ENCODE measurements at places on chromosomes 1 and 21.

DNA sequence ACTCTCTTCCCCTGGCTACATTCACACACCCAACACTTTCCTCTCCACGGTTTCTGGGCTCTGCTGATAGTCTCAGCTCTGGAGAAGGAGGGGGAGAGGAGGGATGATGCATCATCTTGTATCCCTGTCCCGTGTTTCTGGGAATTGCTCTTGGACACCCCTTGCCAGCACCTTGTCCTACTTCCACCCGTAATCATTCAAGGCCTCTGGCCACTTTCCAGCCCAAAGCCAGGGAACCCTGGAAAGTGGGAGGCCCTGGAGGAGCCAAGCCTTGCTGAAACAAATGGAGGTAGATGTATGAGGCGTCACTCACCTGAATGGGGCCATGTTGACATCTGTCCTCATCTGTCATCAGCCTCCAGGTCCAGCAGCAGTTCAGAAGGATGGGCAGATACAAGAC lies 4.4 kb downstream of the PLEKHO1 start:
- DNase-seq = no peak

DNA sequence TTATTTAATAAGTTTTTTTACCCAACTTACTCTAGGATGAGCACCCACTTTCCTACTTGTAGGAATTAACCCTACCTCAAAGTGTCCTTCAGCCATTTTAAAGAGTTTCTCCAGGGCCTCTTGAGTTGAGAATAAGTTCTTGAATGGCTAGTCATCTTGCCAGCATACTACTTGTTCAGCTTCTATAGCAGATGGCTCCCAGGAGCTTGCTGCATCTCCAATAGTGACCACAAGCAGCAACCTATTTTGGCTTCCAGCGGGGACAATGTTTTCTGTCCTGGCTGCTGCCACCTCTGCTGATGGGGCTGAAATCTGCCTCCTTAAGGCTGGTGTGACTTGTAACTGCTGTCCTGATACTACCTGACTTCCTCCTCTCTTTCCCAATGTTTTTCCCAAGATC lies 20.8 kb upstream of the PIK3R3 start:
- no peak for DNase-seq

DNA sequence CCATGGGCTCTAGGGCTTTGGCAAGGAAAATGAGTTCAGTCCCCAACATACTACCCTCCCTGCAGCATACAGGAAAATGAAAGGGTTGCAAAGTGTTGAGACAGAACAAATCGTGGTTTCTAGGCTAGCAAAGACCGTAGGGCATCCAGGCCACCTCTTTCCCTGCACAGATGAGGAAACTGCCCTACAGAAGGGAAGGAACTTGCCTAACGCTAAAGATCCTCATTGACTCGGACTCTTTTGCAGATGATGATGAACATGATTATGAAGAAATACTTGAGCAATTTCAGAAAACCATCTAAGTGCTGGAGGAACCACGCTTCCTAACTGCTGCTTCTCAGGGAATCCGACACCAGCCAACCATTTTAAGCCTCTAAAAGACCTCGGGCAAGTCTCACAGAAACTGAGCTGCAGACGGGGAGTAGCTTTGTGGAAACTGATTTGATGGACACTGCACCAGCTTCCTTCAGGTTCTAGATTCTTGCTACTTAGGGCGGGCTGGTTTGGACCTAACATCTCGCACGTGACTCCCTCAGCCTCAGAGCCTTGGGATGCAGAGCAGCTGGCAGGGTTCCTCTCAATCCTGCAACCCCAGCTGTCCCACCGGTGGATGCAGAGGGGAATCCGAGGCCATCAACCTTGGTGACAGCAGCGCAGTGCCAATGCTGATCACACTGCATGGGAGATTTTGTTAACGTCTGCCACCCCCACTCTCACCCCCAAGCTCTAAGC lies 13.4 kb downstream of the THEMIS2 start:
- no peak for DNase-seq

DNA sequence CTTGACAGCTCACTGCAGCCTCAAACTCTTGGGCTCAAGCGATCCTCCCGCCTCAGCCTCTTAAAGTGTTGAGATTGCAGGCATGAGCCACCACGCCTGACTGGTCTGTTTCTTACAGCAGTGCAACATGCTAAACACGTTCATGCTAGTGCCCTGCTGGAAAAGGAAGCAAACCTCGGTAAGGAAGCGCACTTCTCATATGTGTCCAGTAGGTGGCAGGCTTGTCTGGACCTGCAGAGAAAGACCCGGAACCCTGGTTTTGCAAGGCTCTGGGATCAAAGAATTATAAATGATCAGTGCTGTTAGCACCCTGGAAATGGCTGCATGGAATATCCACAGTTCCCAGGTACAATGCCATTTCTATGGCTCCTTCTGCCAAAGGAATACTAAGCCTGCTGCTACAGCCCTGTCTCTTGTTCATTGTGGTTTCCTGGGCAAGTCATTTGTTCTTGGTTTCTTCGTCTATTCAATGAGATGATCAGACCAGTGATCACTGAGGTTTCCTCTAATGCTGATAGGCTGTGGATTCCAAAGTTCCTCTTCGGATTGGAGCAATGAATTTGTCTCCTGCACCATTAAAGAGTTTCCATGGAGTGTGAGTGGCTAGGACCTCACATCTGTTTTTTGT lies 15.9 kb downstream of the RNU5D-1 start:
- DNase-seq = peak; percentile 74

- DNase-seq = no peak
Measured at GRCh38 chr1:215192306-215192705, 109.8 kb downstream of the KCNK2 start.

- DNase-seq = no peak
Measured at GRCh38 chr1:197137322-197137721, 9.1 kb downstream of the ASPM start.

DNA sequence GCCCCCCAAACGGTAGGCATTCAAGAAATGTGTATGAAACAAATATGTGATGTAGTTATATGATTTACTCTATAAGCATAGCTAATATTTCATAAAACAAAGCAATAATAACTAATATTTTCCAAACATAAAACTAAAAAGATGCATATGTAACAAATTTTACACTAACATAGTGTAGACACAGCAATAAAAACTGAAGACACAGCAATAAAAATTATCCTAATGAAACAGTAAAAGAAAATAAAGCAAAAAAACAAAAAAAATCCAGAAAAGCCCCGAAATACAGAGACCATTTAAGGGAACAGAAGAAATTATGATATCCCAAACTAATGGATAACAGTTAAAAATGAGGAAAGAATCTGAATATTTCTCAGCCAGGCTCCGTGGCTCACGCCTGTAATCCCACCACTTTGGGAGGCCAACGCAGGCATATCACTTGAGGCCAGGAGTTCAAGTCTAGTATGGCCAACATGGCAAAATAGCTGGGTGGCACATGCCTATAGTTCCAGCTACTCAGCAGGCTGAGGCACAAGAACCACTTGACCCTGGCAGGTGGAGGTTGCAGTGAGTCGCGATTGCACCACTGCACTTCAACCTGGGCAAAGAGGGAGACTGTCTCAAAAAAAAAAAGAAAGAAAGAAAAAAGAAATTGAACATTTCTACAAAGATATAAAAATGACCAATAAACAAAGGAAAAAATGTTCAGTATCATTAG lies 38.2 kb upstream of the PSMG1 start:
- DNase-seq = no peak

DNA sequence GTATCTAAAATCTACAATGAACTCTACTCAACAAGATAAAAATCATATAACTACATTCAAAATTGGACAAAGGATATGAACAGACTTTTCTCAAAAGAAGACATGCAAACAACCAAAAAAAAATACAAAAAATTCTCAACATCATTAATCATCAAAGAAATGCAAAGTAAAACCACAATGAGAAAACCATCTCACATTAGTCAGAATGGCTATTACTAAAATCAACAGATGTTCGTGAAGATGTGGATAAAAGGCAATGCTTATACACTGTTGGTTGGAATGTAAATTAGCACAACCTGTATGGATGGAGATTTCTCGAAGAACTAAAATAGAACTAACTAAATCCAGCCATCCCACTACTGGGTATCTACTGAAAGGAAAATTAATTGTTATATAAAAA lies 1080.8 kb downstream of the AMY1C start:
- DNase-seq = no peak

DNA sequence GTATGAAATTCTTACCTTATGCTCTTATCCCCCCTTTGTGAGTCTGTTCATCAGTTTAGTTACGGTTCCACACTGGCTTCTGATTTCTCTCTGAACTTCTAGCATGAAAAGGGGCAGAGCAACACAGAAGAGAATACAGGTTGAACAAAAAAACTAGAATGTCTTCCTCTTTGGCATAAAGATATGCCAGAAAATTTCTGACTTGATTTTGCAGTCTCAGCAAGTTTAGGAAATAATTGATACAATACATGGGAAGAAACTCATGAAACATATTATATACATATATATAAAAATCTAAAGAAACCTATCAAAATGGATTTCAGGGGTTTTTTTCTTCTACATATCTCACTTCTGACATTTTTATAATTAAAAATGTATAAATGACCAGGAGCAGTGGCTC lies 27.0 kb downstream of the SH3GLB1 start:
- no peak for DNase-seq

DNA sequence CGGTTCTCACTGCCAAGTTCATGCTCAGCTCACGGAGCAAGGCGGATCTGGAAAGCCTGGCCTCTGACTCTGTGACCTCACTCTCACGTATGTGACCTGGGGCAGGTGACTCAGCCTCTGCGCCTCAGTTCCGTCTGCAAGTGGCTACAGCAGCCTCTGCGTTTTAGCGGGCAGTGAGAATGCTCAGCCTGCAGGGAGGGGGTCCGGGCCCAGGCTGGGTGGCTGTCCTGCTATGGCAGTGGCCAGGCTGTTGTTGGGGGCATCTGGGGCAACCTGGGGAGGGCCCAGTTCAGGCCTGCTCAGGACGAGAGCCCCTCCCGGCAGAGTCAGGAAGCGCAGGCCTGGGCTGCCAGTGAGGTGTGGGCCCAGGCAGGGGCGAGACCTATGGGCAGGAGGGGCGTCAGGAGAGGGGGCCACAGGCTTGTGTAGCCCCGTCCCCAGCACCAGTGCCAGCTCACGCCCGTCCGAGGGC lies 27.9 kb downstream of the ARHGEF16 start:
- DNase-seq = no peak

GRCh38 chr1:54926970-54927369 lies 40.0 kb upstream of the DHCR24 start:
- no peak for DNase-seq

DNA sequence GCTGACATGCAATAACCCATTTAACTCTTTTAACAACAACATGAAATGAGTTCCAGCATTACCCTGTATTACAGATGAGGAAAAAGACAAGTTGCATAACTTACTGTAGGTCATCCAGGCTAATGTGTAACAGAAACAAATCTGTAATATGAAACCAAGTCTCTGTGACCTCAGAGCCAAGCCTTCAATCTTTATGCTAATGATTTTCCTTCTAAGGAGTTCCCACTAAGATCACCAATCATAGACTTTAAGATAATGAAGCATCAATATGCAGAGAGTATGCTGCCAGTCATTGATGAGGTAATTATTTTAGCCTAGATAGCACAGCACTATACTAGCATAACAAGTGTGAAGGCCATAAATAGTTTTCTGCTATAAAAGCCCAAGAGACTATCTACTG lies 35.6 kb upstream of the RNPC3 start:
- DNase-seq = no peak

DNA sequence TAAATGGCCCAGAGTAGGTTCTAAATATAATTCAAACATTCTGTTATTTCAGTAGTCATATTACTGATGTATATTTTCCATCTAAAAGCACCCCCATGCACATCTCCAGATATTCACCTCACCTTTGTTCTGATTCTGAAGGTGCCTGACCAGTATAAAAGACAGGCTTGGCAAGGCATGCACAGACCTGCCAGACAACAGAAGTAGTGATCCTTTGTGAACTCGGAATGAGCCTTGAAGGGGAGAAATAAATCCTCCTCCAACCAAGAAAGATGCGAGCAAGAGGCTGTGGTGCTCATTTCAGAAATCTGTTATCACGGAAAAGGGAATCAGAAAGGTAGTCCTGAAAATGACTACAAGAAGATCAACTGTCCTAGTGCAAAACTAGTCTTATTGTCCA lies 287.3 kb downstream of the VAV3 start:
- DNase-seq = no peak

GRCh38 chr1:172938681-172939080 lies 112.1 kb downstream of the TNFSF18 start:
- DNase-seq = no peak

GRCh38 chr1:12150456-12151200 lies 16.2 kb upstream of the TNFRSF1B start:
- DNase-seq = no peak

DNA sequence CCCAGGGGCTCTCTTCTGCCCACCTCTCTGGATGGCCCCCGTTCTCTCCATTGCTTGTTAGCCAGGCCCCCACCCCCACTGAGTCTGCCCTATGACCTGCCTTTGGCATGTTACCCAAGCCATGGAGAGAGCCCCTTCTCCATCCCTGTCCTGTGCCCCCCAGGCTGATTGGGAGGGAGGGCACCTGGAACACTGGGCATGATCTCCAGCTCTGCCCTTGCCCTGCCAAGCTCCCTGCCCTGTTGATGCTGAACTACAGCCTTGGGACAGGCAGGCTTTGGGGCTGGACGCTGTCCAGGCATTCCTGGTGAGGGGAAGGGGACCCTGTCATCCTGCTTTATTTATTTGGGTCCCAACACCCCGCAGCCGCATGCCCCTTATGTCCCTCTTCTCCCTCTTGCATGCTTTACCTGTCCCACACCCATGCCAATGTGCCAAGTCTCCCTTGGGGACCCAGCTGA lies 10.7 kb downstream of the TRIM46 start:
- peak; percentile 23 for DNase-seq

DNA sequence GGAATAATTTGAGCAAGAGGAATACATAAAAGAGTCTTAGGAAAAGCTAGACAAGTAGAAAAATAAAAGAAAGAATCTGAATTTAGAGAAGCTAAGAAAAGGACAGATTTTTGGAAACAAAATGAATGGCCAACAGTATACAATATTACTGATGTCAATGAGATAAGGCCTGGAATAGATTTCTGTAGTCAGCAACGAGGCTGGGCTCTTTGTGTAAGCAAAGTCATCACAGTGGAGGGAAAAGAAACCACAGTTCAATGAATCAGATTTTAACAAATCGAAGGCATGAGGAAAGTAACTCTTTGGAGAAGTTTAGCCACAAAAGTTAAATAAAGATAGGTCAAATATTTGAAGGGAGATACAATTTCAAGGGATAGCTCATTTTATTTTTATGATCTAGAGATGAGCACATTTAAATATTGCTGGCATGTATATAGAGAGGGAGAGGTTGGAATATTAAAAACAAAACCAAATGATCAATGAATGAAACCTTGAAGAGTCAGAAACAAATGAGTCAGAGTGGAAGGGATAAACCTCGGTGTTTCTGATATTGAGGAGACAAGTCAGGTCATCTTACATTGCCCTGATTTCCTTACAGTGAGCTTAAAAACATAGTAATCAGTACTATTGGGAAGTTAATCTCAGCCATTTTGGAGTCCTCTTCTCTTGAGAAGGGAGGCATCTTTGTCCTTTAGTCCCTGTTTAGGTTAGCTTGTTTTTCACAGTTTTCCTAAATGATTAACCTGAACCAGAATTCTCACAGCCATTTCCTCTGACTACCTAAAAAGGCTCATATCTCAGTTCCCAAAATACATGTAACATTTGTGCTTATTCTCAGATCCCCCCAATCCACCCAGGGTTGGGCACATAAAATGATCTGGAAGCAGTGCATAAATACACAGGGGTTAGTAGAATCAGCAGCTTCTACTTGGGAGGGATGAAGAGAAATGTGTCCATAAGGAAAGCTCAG lies 620.0 kb upstream of the B3GALT2 start:
- DNase-seq = no peak
